ENCODE measurements at places on chromosomes 2 and 18. TPM values are rescaled to one million over a fixed set of nuclear protein-coding genes. Genes with fewer than 3 reads are reported as not detected.

BCL11A gene
- 29.0 TPM for total RNA-seq

DCDC2C gene
- 1.6 TPM for total RNA-seq

INPP5D gene
- 8.0 TPM for total RNA-seq

IGFBP5 gene
- 508 TPM for total RNA-seq

CYP26B1 gene
- total RNA-seq = 12.8 TPM

KCNE4 gene
- 17.8 TPM for total RNA-seq

EVX2 gene
- total RNA-seq = not detected

MC5R gene
- 0.33 TPM for total RNA-seq

DSG4 gene
- total RNA-seq = not detected

CREG2 gene
- 2.8 TPM for total RNA-seq

RAB12 gene
- total RNA-seq = 58.5 TPM

SERPINB12 gene
- not detected for total RNA-seq

DPP10 gene
- total RNA-seq = 22.3 TPM

RAB27B gene
- 8.7 TPM for total RNA-seq

TXNDC2 gene
- not detected for total RNA-seq

ANKRD30BL gene
- 7.3 TPM for total RNA-seq

ALPG gene
- not detected for total RNA-seq

LIMS3 gene
- 3.5 TPM for total RNA-seq

RNF125 gene
- total RNA-seq = 4.1 TPM

ALPP gene
- not detected for total RNA-seq

ACMSD gene
- total RNA-seq = not detected

GPN1 gene
- 37.1 TPM for total RNA-seq

GBX2 gene
- total RNA-seq = 0.49 TPM

NOL4 gene
- 72.9 TPM for total RNA-seq

ATIC gene
- 28.0 TPM for total RNA-seq

SNRNP27 gene
- total RNA-seq = 70.1 TPM

CPO gene
- total RNA-seq = not detected

MAP3K19 gene
- total RNA-seq = 0.11 TPM

L3MBTL4 gene
- 10.8 TPM for total RNA-seq

OSBPL6 gene
- total RNA-seq = 10.1 TPM

G6PC2 gene
- total RNA-seq = 4.2 TPM

STON1 gene
- total RNA-seq = 81.0 TPM

EMILIN2 gene
- 41.1 TPM for total RNA-seq

TMEM131 gene
- 63.3 TPM for total RNA-seq

TMEM169 gene
- 19.5 TPM for total RNA-seq

COL6A3 gene
- total RNA-seq = 291 TPM

BCL2 gene
- total RNA-seq = 34.4 TPM

POTEC gene
- total RNA-seq = not detected

IL36A gene
- total RNA-seq = not detected

IL1RL2 gene
- 1.4 TPM for total RNA-seq

GREB1 gene
- 18.5 TPM for total RNA-seq

MROH2A gene
- not detected for total RNA-seq

VAMP5 gene
- total RNA-seq = 10.7 TPM

DAW1 gene
- 0.44 TPM for total RNA-seq

TRABD2A gene
- total RNA-seq = 0.77 TPM
